ENCODE measurements at places on chromosomes 11 and 22.

- DNase-seq, result no peak
Measured at GRCh38 chr22:22700631-22701030, 56.2 kb downstream of the GGTLC2 start.

DNA sequence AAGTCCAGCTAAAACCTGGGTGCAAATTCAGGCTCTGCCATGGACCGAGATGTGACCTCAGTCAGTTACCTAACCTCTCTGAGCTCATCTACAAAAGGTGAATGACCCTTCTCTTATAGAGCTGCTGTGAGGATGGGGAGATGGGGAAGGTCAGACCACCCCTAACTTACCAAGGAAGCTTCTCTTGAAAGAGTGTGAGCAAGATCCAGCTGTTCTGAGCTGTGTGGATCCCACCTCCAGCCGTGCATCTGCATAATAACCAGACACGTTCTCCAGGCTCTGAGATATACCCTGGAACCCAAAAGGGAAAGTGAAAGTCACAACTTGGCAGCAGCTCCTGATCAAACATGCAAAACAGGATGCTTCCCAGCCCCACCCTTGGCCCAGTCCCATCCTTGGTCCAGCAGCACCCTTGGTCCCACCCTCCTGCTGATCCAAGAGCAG lies at the start of gene APOL3:
APOL3 (minus strand) TSS at position 257 of the 444 bp plus-strand sequence. CDS start 11,700 bp downstream, outside the sequence.
- DNase-seq, result peak; percentile 77

DNA sequence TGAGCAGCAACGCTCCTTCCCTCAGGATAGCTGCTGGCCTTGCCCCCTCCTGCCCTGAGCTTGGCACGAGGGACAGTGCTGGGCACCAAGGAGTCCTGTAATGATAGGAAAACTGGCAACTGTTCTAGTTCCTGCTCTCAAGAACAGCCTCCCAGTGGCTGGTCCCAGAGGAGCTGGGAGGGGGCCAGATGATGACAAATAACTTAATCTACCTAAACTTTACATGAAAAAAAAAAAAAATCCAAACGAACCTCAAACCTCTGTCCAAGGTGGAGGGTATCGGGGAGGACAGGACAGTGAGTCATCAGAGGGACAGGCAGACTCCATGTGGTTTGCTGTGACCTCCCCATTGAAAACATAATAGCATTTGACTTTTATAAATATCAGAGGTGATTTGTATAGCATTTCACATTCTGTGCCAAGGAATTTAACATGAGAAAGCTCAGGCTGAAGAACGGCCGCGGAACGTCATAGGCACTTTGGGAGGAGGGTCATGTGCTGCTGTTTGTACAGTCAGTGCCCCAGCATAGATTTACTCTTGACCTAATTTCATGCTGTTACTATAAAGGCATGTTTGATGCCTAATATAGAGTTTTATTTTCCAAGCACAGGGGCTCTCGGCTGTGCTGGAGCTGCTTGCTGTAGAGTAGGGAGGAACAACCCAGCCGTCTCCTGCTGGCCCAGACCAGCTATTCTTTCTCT lies 98.2 kb upstream of the NNMT start:
- DNase-seq, result peak; percentile 83

- DNase-seq, result no peak
Measured at GRCh38 chr11:134845474-134846327, 433.7 kb upstream of the B3GAT1 start.

DNA sequence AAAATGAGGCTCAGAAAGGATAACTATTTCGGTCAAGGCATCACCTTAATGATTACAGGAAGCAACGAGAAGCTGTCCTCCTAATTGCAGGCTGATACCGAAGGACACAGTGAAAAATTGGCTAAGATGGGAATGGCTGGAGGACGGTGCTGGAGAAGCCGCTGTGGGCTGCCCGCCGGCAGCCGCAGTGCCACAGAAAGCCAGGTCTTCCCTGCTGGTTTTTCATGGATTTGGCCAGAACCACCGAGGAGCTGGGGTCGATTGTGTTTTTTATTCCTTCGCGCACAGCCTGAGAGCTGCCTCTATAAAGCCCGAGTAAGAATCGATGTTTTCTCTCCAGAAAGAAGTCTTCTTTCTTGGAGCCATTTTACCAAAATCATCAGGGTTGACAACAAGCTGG lies 1484.2 kb downstream of the BRD1 start:
- no peak for DNase-seq

DNA sequence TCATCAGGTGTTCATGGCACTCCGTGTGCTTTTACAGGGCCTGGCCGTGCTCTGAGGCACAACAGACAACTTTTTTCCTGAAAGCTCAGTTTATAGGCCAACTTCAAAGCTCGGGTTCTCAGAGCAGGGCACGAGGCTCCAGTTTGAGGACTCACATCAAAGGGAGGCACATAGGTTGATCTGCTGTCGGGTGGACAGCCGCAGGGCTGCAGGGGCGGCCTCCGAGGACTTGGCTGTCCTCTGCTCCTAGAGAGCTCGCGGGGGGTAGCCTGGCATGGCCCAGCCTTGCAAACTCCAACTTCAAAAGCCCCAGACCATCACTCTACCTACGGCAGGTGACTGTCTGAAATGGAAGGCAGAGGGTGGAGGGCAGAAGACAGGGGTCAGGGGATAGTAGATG lies 31.6 kb downstream of the C11orf58 start:
- DNase-seq, result no peak

GRCh38 chr11:129999407-129999806 lies 3.2 kb downstream of the PRDM10 start:
- no peak for DNase-seq

- DNase-seq, result no peak
Measured at GRCh38 chr22:31185056-31185455, 25.1 kb downstream of the RNF185 start.

DNA sequence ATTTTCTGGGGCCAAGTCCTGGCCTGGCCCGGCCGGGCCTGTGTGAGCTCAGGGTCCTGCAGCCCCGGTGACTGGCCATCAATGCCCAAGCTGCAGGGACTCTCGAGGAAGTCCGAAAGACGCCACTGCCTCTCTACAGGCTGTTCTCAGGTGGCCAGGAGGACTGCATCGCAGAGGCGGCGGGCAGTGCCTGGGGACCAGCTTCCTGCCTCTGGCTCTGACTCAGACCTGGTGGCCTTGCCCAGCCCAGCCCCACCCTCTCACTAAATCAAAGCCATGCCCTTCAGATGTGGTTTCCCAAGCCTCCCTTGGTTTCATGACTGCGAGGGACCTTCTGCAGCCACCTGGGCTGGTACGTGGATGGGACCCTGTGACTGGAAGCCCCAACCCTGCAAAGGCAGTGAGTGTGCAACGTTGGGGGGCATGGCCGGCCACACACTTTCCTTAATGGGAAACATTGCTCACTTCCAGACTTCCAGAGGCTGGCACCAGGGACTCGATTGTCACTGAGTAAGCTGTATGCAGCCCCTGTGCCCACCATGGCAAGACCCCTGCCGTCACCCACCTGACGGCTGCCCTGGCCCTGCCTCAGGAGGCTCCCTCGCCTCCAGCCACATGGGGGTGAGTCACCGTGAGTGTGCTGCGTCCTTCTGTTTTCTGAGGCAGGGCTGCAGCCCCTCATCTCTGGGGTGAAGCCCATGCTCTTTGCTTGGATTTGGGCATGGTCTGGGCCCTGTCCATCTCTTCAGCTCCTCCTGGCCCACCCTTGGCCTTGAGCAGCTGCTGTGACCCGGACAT lies 6.0 kb upstream of the FGF3 start:
- no peak for DNase-seq

- DNase-seq, result no peak
Measured at GRCh38 chr11:123145220-123145619, 49.8 kb downstream of the CLMP start.

DNA sequence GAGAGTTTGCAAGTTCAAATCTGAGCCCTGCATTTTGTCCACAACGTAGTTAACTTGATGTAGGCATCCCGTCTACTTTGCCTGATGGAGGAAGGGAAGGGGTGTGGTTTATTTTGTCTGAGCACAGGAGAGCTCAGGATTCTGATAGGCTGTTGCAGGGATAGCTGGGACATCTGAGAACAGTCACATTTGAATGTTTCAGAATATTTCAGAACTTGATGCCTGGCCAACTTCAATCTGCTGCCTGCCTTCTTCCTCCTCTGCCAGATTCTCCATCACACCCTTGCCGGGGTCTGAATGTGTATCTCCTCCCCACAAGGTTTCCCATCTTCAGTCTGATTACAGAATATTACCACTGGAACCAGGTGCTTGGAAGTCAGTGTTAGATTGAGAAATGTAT lies 51.6 kb downstream of the NTM start:
- no peak for DNase-seq

DNA sequence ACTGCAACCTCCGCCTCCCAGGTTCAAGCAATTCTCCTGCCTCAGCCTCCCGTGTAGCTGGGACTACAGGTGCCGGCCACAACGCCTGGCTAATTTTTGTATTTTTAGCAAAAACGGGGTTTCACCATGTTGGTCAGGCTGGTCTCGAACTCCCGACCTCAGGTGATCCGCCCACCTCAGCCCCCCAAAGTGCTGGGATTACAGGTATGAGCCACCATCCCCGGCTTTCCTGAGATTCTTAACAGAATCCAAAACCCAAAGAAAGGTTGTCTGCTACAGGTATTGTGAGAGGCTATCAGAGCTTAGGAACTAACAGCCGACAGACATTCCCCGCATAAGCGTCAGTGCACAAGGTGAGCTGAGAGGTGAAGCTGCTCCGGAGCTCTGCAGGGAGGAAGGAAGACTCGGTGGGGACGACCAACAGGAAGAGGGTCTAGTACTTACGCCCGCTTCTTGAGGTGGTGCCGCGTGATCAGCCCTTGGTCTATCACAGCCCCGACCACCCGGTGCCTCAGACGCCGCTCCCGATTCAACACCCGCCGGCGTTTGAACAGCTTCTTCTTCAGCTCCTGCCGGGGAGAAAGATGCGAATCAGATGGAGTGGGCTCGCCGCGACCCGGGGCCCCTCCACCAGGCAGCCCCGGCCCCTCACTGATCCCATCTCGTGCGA lies 470 bp downstream of the C11orf98 start:
- DNase-seq, result no peak

DNA sequence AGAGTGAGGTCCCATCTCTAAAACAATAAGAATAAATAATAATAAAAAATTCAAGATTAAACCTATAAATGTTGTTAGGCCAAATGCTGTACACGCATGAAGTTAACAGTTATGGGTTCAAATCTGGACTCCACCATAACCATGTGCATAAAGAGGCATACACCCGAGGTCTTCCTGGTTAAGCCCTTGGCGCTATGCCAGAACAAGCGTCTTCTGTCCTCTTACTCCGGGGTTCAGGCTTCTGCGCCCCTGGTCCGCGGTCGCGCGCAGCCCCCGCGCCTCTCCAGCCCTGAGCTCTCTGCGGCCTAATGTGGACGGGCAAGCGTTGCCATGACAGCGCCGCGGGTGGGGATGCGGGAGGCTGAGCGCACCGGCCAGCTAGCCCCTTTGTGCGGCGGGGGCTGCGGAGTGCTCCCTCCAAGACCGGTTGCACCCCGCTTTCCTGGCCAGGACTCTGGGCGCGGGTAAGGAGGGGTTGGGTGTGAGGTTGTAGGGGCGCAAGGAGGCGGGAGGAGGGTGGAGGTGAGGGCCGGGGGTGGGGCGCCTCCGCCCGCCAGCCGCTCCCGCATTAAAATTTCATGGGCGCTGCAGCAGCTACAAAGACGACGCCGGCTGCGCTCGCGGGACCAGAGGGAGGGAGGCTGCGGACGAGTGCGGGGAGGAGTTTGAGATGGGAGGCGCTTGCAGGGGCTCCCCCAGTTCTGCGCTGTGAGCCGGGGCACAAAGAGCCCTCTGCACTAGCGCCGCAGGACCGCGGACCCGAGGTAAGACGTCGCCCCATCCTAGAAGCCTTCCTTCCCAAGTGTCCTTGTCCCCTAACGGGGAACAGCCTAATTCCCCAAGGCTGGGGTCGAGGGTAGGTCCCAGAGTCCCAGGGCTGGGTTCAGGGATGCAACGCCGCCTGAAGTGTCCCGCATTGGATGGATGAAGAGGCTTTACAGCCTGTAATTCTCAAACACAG lies at the start of gene MIAT:
MIAT (plus strand) TSS at position 698 of the 961 bp plus-strand sequence.
- no peak for DNase-seq

- DNase-seq, result no peak
Measured at GRCh38 chr22:38694049-38694448, 6.7 kb downstream of the JOSD1 start.

GRCh38 chr22:37051391-37052385 lies at the start of gene KCTD17:
KCTD17 (plus strand) TSS chr22:37051742; CDS start chr22:37051761, 19 bp downstream.
- peak; percentile 83 for DNase-seq

- DNase-seq, result no peak
Measured at GRCh38 chr11:67238894-67239782, 27.1 kb upstream of the GRK2 start.

DNA sequence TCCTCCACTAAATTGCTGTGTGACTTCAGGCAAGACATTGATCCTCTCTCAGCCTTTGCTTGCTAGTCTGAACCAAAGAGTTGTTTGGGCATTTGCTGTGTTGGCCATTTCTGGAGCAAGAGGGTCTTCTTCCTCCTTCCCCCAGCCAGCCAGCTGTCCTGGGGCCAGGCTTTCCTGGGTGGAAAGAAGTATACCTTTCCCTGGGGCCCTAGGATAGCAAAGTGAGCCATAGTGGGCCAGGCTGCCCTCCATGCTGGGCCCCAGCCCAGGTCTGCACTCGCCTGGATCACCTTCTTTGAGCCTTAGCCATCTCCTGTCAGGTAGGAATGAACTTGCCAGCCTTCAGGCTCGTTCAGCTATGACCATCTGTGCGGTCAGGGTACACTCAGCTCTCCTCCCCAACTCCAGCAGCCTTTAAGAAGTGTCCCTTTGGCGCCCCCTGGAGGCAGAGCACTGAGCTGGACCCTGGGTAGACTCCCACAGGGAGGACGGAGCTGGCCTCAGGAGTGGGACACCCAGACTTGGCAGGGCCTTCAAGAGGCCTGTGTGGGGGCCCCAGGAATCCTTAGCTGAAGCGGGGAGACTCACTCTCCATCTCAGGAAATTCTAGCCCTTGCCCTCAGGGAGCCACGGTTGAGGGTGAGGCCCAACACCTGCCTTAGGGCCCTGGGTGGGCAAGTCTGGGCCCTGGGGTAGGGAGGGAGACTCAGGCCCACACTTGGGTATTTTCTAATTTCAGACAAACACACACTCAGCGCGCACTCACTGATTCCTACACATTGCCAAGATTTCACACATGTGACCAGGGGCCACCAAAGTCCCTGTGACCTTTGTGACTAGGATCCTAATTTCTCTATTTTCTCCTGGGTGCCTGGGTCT lies 35.6 kb upstream of the TPBGL start:
- DNase-seq, result peak; percentile 85
